M059J (cell line): ENCODE measurements at places on chromosomes 7 and 10.

DNA sequence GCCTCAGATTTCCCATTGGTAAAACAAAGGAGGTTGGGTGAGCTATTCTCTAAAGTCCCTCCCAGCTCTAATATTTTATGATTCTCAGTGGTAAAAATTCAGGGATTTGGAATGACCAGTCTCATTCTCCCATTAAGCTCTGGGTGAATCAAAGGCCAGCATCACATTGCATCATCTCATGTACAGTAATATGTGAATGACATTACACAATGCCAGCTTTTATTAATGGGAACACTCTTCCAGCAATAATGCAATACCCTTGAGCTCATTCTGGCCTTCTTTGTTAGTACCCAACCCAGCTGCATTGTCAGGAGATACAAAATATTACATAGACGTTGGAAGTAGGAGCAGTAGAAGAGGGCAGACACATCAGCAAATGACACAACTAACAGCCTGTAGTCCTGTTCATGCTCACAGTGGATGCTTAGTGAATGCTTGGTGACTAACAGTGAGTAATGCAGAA lies 100.0 kb upstream of the EGR2 start:
- DNase-seq, result peak; percentile 7

GRCh38 chr10:30869566-30869965 lies 162.1 kb downstream of the ZNF438 start:
- no peak for DNase-seq

- DNase-seq, result no peak
These were observed 26.5 kb upstream of the RBM20 start for GRCh38 chr10:110617425-110618229.

- no peak for DNase-seq
These were observed 24.0 kb upstream of the RNF32 start for GRCh38 chr7:156616269-156617202.

DNA sequence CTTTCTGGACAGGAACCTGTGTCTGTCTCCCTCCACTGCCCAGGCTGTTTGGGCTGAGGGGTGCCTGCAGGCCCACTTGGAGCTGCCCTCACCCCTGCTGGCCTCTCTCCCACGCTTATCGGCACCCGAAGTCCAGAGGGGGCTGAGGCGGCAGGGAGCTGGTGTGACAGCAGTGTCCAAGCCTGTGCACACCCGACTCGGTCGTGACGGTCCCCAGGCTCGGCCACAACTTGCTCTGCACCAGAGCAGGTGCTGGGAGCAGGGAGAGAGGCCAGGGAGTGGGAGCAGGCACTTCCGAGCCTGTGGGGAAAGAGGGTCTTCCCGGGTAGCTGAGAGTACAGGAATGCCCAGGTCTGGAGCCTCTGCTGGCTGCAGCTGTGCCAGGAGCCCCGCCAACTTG lies 23.0 kb downstream of the INPP5F start:
- no peak for DNase-seq

DNA sequence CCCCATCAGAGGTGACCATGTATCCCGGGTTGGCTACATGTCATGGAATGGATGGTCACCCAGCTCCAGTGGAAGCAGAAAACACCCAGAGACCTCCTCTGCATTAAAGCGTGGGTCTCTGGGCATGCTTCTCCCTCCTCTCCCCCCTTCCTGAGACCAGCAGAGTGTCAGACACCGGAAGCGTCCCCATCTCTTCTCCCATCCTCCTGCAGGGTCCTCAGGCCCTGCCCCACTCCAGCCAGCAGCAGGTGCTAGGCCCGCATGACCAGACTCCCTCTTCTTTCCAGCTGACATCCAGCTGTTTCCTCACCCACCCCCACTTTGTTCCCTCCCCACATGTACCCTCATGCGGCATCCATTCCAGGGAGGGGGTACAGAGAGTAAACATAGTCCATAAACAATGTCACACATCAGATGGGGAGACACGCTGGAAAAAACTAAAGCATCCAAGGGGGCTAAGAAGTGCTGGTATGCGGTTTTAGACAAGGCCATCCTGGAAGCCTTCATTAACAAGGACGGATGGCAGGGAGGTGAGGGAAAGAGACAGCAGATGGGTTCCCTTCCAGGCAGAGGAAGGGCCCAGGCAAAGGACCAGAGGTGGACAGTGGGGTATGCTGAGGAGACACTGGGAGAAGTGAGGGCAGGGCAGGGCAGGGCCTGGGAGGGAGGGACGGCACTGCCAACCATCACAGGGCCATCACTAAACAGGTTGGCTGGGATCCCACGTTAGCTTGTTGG lies 12.5 kb upstream of the SLC18A3 start:
- no peak for DNase-seq

GRCh38 chr7:154409703-154410311 lies 357.6 kb downstream of the DPP6 start:
- peak; percentile 24 for DNase-seq
